ENCODE measurements at places on chromosomes 16 and 17. TPM values are rescaled to one million over a fixed set of nuclear protein-coding genes. Genes with fewer than 3 reads are reported as not detected.

DNA sequence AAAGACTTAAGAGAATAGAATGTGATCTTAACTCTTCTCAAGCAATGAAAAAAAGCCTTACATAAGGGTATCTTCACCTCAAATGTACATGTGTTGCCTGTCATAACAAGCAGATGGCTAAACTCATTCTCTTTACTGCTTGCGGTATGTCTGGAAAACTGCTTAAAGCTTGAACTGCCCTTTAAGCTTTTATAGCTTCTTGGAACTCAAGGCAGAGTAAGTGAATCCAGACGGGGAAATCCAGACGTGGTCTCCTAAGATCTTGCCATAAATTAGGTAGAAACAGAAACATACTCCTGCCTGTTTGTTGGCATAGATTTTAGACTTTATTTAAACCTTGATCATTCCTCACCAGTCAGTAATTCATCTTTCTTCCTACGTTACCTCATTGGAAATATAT is 19.6 kb downstream of the CLUAP1 start:
- DNase-seq, result no peak

TMC5 gene
- not detected for total RNA-seq

GRCh38 chr17:6439951-6440350 is 4.3 kb upstream of the PIMREG start:
- no peak for DNase-seq

HIC1 gene
- 97.1 TPM for total RNA-seq

STX1B gene
- total RNA-seq, result 2.6 TPM

GRCh38 chr17:9330611-9331271 is 244.9 kb downstream of the STX8 start:
- DNase-seq, result no peak

GRCh38 chr17:41553176-41553575 is 18.7 kb downstream of the KRT9 start:
- no peak for DNase-seq

KRT25 gene
- not detected for total RNA-seq

DNA sequence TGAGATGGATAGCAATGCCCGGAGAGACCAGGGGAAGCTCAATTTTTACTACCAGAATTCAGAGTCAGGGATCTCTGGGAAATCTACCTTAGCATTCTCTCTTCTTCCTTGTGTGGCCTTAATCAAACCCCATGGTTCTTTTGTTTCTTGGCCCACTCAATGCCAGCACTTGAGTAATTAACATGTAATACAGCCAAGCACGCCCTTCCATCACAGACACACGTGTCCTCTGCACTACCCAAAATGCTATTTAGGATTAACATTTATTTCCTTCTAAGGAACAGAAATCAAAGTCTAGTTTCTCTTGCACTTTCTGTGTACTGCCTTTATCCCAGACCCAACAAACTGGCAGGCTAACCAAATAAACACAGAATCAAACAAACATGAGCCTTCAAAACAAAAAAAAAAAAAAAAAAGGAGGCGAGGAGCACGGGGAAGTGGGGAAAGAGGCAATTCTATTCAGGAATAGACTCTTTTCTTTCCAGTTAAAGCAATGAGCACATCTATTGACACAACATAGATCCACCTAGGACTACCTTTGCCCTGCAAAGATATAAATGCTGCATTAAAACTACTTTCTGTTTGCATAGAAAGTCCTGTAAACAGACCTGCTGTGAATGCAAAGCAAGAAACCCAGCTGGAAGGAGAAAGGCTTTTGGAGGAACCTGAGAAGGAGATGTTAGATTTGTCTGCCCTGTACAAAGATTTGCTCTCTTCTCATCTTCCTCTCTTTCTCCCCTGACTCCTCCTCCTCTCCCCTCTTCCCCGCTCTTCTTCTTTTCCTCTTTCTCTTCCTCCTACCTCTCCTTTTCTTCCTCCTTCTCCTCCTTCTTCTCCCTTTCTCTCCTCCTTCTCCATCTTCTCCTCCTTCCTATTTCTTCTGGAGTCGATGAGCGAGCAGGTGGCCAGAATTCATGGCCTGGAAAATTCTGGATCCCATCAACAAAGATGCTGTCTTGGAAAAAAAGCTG is 294.4 kb downstream of the NPIPA8 start:
- DNase-seq, result no peak

- DNase-seq, result no peak
Observed at GRCh38 chr17:58306131-58306951, 22.3 kb downstream of the TSPOAP1 start.

SLC16A11 gene
- 0.12 TPM for total RNA-seq

DNA sequence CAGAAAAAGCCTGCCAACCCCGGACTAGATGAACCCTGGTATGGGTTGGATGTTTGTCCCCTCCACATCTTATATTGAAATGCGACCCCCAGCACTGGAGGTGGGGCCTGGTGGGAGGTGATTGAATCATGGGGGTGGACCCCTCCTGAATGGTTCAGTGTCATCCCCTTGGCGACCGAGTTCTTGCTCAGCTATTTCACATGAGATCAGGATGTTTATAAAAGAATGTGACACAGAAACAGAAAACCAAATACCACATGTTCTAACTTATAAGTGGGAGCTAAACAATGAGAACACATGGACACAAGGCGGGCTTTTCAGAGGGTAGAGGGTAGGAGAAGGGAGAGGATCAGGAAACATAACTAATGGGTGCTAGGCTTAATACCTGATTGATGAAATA is 576.0 kb upstream of the HSBP1 start:
- no peak for DNase-seq

GRCh38 chr17:63498626-63499195 is 21.9 kb downstream of the ACE start:
- DNase-seq, result no peak

CES5A gene
- not detected for total RNA-seq

- DNase-seq, result no peak
Observed at GRCh38 chr16:87150262-87150661, 166.9 kb downstream of the C16orf95 start.

- no peak for DNase-seq
Observed at GRCh38 chr17:63178530-63178929, 212.5 kb downstream of the TANC2 start.

DNA sequence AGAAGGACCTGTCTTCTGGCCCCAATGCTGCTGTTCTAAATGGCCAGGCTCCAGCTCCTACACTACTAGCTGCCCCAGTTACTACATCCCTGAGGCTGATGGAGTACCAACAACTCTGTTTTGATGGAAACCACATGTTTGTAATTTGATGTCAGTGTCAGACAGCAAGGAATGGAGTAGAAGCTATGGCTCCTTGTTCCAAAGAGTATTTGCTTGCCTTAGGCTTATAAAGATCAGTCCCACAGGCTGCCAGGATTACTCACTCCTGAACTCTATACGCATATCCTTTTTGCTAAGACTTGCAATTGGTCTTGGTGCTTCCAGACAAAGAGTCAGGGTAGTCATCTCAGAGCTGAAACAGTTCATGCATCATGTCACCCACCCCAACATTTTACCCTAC is 139.6 kb downstream of the HS3ST3A1 start:
- no peak for DNase-seq

GRCh38 chr17:13594762-13595598 is 6.7 kb downstream of the HS3ST3A1 start:
- peak; percentile 37 for DNase-seq

SSTR5 gene
- not detected for total RNA-seq

DNAI2 gene
- total RNA-seq, result not detected

TMC8 gene
- 1.1 TPM for total RNA-seq
